ENCODE measurements at places on chromosomes 7 and 10.
A peak's percentile ranks its signal among the peaks of the same experiment; 100 is the strongest.

DNA sequence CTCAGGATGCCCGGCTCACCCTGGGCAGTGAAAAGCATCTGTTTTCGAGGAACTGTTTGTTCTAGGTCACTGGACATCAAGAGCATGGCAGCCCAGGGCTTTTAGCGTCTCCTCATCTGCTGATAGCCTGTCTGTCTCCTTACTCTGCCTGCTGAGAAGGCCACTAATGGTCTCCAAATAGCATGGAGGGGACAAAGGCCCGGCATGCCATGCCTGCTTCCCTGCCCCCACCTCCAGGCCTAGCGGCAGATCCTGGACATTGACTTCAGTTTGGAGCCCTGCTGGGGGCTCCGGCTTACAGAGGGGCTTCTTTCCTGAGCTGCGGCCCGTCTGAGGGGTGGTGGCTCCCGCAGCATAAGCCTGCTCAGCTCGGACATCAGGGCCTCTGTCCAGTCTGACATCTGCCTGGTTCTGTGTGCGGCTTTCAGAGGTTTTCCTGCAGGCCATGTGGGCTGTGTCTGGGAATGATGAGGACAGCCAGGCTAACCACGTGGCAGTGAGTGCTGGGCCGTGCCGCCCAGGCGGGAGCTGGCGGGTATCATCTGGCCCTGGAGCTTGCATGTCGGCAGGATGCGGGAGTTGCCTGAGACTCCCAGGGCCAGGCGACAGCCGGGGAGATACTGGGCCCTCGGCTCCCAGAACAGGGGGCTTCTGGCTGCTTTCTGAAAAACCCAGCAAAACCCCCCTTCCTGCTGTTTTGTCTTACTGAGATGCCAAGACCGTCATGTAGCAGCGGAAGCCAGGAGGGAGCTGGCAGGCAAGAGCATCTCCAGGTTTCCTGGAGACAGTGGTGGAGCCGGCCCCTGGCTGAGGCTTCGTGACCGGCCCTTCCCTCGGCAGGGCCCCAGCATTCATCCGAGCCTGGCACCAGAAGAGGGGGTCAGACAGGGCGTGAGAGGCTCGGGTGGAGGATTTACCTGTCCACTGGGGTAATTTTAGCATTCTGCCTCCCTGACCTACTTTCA lies 9.2 kb downstream of the PFKFB3 start:
- no peak for DNase-seq

- no peak for DNase-seq
These were observed 139.2 kb upstream of the TMEM168 start for GRCh38 chr7:112929421-112929820.

GRCh38 chr7:77923419-77923818 lies 124.8 kb downstream of the PHTF2 start:
- no peak for DNase-seq

- DNase-seq = peak; percentile 12
These were observed 12.3 kb upstream of the ASCC1 start for GRCh38 chr10:72228318-72228751.

GRCh38 chr7:111098011-111098925 lies 7.3 kb downstream of the LRRN3 start:
- DNase-seq = peak; percentile 50

GRCh38 chr7:99997545-99998137 lies 17.8 kb upstream of the ZKSCAN1 start:
- DNase-seq = no peak

DNA sequence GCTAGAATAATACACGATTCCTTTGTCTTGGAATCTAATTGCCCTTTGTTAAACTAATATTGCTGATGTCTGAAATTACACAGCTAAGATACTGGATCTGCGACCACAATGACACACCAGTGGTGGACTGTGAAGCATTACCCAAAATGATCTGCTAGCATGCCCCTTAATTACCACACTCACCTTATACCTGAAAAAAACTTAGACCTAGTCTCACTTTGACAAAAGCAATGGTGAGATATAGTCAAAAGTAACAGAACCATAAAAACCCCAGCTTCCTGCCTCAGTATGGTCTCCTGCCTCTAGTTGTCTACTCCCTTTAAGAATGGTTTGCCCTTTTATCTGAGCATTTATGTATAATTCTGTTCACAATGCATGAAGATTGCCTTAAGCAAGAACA lies 20.8 kb upstream of the ERVW-1 start:
- DNase-seq = no peak

Data from NCI-H1105 treated with DMSO at 0.1 percent for 48 hours (cell line).